ENCODE measurements at places on chromosomes 5 and 9.

- DNase-seq: no peak
Measured at GRCh38 chr5:180535573-180535972, 41.4 kb downstream of the CNOT6 start.

DNA sequence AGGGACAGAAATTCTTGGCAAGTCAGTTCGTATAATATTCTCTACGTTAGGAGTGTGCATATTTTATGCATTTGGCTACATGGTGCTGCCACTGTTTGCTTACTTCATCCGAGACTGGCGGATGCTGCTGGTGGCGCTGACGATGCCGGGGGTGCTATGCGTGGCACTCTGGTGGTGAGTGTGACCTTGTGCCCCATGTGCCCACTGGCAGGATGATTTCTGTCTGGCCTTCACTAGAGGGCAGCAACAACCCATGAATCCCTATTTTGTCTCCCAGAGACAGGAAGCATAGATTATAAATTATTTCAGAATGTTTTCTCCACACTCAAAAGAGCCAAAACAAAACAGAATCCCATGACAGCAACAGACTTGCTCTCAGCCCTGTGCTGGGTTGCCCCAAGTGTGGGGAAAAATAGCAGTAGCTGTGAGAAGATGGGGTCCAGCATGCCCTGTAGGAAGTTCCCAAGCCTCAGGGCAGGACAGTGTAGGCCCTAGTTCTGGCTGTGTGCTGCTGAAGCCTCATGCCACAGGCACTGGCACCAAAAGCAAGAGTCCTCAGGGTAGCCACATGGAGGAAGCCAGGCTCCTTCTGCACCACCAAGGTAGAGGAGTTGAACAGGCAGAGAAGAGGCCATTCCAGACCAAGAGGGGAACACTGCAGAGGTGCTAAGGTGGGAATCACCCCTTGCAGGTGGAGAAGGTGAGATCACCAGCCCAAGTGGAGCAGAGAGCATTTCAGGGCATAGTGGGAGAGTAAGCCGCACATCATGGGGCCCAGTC lies 16.0 kb downstream of the SLC22A5 start:
- DNase-seq: peak; percentile 22

DNA sequence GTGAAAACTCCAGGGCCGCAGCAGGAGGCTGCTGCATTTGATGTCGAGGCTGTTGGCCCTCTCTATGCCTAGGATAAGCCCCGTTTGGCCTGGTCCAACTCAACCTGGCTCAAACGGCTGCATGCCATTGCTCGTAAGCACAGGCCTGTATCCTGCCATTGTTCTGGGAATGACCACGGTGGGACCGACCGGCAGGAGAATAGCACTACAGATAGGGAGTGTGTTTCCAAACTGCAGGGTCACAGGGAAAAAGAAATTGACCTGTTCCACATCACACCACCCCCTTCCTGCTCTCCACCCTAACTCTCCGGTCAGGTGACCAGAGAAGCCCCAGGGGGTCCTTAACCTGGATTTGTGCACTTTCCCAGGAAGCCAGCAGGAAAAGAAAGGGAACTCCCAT lies 278.7 kb upstream of the KLF4 start:
- no peak for DNase-seq

DNA sequence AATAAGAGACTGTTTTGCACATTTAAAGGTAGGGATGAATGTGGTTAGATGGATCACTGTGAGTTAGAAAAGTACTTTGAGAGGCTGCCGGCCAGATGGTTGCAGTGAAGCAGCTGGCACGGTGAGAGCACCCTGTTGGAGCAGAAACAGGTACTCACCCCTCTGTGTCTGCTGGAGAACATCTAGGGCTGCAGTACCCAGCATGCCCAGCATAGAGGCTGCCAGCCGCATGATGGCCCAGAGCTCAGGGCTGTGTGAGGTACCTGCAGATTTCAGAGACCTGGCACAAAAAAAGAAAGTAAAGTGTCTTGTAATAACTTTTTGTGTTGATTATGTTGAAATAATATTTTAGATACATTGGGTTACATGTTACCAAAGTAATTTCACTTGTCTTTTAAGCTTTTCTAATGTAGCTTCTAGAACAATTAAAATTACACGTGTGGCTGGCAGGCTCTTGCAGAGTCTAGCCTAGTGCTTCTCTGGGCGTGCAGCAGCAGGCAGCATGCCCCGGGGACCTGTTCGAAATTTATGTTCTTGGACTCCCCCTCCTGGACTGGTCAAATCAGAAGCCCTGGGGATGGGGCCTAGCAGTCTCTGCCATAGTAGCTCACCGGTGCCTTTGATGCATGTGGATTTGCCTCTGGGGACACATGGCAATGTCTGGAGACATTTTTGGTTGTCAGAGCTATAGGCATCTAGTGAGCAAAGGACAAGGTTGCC lies 11.1 kb downstream of the WDR5 start:
- DNase-seq: no peak

- DNase-seq: no peak
Measured at GRCh38 chr5:14650052-14650451, 14.5 kb upstream of the OTULIN start.

DNA sequence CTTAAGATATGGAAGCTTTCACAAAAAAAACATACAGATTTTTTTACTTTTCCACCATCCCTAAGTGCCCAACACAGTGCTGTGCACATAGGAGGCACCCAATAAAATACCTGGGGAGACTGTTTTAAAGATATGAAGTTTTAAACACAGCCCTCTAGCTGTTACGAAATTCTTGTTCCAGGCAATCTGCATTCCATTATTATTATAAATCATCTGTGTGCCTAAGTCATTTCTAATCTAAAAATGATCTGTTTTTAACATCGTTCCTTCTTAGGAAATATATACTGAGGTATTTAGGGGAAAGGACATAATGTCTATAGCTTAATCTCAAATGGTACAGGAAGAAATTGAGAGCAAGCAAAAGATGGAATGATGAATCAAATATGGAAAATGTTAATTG lies 32.7 kb upstream of the ISCA1 start:
- no peak for DNase-seq

- DNase-seq: no peak
Measured at GRCh38 chr5:174145091-174145490, 99.6 kb downstream of the NSG2 start.

DNA sequence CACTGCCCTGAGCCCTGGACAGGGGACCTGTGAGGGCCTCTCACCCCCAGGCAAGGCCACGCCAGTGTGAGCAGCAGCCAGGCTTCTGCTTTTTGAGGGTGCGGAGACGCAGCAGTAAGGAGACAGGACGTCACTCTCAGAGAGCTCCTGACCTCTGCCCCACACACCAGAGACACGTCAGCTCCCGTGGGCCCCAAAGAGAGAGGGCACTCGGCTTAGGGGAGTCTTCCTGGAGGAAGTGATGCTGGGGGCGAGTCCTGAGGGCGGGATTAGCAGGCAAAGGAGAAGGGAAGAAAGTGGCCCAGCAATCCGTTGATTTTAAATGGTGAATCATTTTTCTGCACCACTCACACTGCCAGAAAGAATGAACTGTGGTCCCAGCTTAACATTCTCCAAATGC lies 24.0 kb upstream of the SLC9A3 start:
- no peak for DNase-seq

- no peak for DNase-seq
Measured at GRCh38 chr5:15956622-15957021, 223.0 kb downstream of the MARCHF11 start.

DNA sequence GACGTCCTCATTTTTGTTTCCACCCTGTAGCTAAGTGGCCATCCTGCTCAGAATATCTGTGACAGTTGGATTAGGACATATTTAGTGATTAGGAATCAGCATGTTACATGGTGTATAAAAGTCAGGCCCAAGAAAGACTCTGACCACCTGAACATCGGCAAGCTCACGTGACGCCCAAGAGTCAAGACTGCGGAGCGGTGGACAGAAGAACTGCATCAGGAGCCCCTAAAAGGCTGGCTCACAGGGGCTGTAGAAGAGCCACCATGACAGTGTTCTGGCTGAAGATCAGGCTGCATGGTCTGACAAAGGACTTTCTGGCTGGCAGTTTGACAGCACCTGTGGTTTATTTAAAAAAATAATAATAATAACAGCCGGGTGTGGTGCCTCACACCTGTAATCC lies 185.3 kb downstream of the AUH start:
- DNase-seq: no peak

- no peak for DNase-seq
Measured at GRCh38 chr9:121651295-121652020, at the start of gene DAB2IP. Gene DAB2IP (plus strand): TSS chr9:121651634. CDS start chr9:121651776, 142 bp downstream.

- no peak for DNase-seq
Measured at GRCh38 chr5:19172926-19173470, 815.0 kb downstream of the CDH18 start.

DNA sequence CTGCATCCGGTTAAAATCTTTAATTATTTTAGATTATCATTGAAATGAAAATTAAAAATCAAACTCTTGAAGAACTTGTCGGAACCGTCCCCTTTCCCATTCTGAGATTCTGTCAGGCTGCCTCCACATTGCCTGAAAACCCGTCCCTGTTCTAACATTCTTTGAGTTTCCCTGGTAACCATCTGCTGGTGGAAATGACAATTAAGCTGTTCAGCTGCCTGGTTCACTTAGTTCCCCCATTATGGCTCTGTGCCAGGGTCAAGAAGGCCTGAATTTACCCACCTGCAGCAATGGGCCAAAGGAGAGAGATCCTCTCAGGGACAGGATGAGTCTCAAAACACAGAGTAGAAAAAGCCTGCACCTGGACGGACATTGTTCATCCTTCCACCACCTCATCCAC lies 11.8 kb upstream of the TCOF1 start:
- no peak for DNase-seq

GRCh38 chr5:14247054-14247386 lies 103.9 kb downstream of the TRIO start:
- DNase-seq: no peak

- no peak for DNase-seq
Measured at GRCh38 chr5:82312373-82312856, 34.3 kb upstream of the RPS23 start.

DNA sequence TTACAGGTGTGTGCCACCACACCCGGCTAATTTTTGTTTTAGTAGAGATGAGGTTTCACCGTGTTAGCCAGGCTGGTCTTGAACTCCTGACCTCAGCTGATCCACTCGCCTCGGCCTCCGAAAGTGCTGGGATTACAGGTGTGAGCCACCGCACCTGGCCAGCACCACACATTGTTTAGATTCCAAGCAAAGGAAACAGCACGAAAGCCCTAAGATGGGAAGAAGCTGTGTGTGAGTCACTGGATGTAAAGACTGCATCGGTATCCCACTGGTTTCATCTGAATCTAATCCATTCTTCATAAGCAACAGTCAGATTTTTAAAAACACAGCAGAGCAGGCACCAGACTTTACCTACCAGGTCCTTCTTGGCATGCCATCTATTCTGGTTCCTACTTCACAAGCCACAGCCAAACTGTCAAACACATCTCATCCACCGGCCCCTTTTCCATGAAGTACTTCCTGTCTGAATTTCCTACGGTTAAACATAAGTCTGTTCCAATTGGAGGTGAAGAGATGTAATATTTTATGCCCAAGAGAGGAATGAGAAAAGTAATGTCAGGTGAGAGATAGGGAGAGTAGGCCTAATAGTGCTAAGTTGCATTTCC lies 17.4 kb downstream of the UBTD2 start:
- no peak for DNase-seq

- no peak for DNase-seq
Measured at GRCh38 chr9:93900436-93900819, 54.7 kb downstream of the BARX1 start.

GRCh38 chr5:68644971-68645370 lies 429.4 kb downstream of the PIK3R1 start:
- no peak for DNase-seq

GRCh38 chr9:112135706-112136105 lies 39.4 kb downstream of the SUSD1 start:
- no peak for DNase-seq

DNA sequence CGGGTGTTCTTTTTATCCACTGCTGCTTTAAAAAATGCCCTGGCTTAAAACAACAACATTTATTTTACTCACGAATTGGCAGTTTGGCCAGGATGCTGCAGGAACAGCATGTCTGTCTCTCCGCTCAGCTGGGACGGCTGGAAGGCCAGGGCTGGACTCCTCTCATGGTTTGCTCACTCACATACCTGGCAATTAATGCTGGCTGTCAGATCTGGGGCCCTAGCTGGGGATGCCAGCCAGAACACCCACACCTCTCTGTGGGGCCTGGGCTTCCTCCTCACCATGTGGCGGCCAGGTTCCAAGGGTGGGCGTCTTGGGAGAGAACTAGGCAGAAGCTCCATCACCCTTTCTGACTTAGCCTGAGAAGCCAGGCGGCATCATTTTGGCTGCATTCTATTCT lies 189.1 kb upstream of the IL12B start:
- DNase-seq: no peak
